ENCODE measurements at places on chromosomes 4 and X.

- DNase-seq, result no peak
Observed at GRCh38 chr4:111274486-111274885, 651.6 kb upstream of the PITX2 start.

DNA sequence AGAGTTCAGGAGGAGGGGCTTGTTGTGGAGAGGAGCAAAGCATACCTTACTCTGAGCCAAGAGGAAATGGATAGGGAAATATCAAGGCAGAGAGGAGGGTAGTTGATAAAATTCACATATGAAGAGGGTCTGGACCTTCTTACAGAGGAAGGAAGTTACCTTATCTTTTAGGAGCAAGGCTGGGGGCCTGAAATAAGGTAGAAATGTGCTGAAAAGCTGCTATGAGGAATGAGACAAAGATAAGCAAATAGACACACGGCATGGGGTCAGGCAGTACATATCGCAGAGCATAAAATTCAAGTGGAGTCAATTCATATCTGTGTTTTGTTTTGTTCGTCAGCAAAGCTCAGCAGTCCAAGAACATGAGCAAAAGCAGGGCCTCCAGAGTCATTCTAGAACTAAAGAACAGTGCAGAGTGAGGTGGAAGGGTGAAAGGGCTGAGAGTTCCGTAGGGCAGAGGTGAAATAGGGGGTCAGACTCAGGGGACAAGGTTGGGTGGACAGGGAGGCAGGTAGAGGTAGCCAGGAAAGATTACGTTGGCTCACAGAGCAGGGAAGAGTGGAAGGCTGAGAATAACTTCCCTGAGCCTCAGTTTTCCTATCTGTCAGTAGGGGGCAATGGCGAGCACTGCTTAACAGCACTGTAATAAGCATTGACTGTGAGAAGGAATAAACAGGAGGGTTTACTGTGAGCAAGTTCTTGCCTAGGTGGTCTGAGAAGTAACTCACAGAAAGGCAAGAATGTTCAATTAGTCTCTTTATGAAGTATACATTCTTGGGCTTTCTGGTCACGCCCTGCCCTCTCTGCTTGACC, 9.2 kb downstream of the VSIG4 start:
- no peak for DNase-seq

- no peak for DNase-seq
Observed at GRCh38 chr4:113153529-113154101, 104.2 kb downstream of the ANK2 start.

GRCh38 chr4:48102303-48102702, 31.7 kb downstream of the TXK start:
- no peak for DNase-seq

DNA sequence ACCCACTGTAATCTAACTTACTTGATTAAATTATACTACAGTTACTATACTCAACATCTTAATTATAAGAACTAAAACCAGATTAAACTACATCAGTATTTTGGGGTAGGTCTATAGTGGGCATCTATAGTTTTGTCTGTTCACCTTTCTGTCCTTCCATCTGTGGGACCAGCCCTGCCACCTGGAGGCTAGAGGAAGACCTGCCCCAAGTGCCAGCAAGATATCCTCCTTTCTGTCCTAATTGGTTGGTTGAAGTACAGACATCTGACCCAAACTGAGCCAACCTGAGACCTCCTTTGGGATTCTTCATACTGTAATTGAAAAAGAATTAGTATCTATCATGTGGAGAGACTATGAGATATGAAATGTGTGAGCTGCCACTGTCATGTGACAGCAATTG, 172.2 kb upstream of the TLL1 start:
- DNase-seq, result no peak

DNA sequence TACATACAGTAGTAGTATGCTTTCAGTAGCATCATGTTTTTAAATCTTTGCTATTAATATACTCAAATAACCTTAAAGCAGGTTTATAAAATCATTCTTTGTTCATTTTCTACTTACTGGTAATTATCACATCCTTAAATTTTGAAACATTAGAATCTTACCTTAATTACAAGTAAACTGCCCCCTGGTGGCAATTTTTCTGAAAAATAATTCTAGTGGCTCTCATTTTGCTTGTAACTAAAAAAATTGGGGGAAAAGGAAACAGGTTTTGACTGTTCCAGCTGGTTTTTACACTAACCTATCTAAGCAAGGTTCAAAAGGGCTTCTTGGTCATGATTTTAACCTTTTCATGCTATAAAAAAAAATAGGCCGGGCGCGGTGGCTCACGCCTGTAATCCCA, 18.5 kb upstream of the DCAF4L1 start:
- no peak for DNase-seq

DNA sequence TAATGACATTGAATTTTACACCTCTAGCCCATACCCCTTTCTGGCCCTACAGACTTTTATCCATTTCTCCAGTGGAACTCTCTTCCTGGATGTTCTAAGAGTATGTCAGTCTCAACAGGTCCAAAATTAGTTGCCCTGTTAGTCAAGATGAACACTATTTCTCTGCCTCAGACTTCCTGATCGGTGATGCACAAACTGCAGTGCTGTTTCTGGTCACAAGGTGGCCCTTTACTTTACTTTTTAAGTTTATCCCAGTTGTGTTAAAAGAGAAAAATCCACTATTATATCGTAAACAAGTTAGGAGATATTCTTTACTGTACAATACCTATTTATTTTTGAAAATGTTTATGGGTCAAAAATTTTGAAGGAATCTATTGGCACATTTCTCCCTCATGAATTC, 13.1 kb downstream of the TCEAL7 start:
- DNase-seq, result peak; percentile 26

GRCh38 chr4:55730280-55730931, 89.2 kb upstream of the EXOC1L start:
- DNase-seq, result no peak

DNA sequence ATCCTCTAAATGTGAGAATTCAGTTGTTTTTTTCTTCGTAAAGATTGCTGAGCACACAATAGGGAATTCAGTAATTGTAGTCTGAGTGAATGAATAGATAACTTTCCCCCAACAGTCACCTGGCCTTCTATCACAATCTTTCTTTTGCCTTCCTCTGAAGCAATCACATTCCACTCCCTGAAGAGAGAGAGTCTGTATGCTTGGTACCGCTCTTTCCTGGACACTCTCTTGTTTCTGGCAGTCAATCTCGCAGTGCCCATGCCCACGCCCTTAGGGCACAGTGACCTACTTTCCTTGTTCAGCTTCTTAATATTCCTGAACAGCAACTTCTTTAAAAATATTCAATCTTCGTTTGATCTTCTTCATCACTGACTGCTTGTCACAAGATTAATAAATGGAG, 255.9 kb downstream of the ADAMTS3 start:
- no peak for DNase-seq

DNA sequence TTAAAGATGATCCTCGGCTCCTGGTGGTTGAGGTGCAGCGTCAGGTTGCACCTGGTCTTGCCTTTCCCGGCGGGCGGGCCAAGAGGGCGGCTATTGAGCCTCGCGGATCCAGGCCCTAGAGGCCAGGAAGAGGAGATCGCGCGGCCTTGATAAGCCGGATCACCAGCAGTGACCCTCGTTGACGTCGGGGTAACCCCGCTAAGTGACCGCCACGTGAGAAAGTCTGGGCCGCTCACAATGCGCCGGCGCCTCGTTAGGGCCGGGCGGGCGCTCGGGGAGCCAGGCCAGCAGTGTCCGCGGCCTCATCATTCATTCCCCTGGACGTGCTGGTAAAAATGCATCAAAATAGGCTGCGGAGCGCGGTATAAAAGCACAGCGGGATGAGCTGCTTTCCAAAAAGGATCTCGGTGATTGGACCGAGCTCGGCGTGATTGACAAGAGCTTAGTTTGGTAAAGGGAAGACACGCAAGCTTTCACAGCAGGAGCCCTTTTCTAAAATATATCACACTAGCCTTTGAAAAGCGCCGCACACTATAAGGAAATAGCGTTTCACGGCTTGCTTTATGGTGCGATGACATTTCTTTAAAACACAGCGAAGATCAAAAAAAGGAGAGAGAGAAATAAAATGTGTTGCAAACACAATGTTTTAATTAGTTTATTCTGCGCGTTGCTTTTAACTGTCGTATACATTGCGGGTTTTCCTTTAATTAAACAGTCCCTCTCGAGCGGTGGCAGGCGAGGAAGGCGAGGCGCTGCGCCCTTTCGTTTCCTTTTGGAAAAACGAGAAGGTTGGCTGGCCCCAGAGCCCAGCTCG, 15.9 kb upstream of the ZIC3 start:
- peak; percentile 30 for DNase-seq

- no peak for DNase-seq
Observed at GRCh38 chr4:153497091-153497531, 31.0 kb downstream of the TMEM131L start.

DNA sequence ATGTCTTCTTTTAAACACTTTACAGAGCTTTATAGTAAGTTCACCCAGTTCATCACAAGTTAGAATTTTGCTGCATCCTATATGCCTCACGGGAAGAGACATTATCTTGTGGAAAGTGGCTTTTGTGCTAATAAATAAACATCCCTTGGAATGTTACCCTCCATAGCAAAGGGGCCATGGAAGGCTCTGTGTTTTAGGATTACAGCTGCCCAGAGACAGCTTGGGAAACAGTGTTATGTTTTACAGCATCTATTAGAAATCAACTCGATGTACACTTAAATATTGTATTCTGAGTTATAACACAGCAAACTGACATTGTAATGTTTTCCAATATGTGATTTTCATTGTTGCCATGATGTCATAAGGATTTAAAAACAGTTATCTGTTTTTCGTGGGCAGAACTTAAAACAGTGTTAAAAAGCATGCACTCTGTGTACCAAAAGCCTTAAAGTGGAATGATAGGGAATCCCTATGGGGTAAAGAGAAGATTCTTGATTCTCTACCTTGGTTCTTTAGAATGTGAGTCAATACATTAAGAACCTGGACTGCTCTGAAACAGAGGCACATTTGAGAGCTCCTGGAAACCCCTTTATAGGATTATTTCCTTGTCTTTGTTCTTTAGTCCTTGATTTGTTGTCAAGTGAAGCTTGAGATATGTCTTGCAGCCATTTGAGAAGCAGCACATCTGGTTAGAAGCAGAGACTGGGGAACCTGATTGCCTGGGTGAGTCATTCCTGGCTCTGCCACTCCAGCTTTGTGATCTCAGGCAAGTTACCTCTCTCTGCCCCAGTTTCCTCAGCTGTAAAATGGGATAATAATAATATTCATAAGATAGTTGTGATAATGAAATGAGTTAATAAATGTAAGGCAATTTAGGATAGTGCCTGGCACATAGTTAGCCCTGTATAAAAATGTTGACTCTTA, 41.6 kb downstream of the ARHGAP10 start:
- DNase-seq, result no peak

- no peak for DNase-seq
Observed at GRCh38 chr4:82643994-82644733, 82.4 kb upstream of the TMEM150C start.

GRCh38 chrX:74160358-74160757, 143.6 kb upstream of the ZCCHC13 start:
- DNase-seq, result no peak

- DNase-seq, result no peak
Observed at GRCh38 chrX:57680160-57680559, at the start of gene NLRP2B. Gene NLRP2B (minus strand): TSS chrX:57680260.

Data from cerebellum (tissue), 4 donors.